ENCODE measurements at places on chromosomes 5 and 9.

GRCh38 chr9:38134611-38135237 lies 65.7 kb upstream of the SHB start:
- no peak for DNase-seq

DNA sequence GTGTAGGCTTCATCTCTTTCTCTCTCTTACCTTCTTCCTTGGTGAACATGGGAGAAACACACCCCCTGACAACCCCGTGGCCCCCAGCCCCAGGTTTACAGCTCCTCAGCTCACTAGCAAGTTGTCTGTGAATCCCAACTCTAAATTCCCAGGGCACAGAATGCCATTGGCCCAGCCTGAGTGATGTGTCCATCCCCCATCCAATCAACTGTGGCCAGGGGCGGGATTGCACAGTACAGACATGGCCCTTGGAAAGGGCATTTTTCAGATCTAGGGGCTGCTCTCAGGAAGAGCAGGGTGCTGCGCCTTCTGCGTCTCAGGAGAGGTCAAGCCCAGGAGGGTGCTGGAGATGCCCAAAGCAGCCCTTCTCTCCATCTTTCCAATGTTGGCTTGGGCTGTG lies 48.2 kb upstream of the ASS1 start:
- no peak for DNase-seq

DNA sequence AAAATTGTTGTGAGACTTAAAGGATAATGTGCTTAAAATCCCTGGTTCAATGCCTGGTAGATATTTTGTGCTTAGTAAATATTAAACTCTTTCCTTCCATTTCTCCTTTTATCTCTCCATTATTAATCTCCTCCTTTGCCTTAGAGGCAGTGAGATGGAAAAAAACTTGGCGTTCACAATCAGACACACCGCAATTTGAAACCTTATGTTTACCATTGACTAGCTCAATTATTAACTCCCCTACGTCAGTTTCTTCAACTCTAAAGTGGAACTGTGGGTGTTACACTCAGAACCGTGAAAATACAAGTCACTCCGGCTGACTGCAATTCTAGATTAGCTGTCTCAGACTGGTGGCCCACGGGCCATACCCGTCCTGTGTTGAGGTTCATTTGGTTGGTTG lies 327.2 kb downstream of the DEPDC1B start:
- no peak for DNase-seq

GRCh38 chr5:307306-307705 lies 14.2 kb upstream of the AHRR start:
- DNase-seq = no peak

GRCh38 chr9:89690334-89690912 lies 85.6 kb downstream of the GADD45G start:
- DNase-seq = no peak

DNA sequence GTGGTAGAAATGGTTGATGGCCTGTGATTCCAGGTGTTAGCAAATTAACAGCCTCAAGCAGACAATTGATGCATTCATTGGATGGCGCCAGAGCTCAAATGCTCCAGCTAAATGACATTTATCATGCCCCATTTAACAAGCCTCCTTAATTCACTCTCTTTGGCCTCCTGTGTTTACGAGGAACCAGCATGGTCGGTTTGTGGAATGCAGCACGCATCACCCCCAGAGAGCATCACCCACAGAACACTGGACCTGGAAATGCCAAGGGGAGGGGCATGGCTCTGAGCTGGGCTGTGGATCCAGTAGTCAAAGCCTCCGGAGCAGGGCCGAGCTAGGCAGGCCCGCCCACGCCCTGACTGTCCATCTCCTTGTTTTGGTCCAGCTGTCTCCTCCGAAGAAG lies 434.0 kb downstream of the GADD45G start:
- no peak for DNase-seq

DNA sequence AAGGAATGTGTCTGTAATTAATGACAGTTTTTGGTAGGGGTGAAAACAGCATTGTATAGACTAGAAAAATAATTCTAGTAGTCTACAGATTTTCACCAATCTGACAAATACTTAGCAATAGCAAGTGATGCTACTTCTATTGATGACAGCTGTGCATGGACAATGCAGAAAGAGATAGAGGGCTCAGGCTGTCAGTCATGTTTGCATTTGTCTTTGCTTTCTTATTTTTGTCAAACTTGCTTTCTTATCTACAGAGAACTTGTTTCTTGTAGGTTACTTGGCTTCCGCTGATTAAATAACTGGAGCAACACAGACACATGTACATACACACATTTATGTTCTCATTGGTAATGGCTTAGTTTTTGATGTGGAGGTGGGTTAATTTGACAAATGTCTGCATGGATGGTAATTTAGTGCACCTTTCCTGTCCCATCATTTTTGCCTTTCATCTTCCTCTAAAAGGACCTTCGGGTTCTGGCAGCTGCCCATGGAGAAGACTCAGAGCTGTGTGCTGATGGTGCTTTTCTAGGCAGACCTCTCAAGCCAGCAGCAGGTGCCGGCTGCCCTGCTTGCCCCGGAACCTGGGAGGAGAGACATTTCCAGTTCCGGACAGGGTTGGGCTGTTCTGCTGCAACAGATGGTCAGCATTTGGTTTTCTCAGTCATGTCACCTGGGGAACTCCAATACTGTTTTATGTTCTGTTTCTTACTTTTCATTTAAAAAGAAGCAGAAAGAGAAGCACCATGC lies 28.8 kb downstream of the CAMK4 start:
- DNase-seq = peak; percentile 7

DNA sequence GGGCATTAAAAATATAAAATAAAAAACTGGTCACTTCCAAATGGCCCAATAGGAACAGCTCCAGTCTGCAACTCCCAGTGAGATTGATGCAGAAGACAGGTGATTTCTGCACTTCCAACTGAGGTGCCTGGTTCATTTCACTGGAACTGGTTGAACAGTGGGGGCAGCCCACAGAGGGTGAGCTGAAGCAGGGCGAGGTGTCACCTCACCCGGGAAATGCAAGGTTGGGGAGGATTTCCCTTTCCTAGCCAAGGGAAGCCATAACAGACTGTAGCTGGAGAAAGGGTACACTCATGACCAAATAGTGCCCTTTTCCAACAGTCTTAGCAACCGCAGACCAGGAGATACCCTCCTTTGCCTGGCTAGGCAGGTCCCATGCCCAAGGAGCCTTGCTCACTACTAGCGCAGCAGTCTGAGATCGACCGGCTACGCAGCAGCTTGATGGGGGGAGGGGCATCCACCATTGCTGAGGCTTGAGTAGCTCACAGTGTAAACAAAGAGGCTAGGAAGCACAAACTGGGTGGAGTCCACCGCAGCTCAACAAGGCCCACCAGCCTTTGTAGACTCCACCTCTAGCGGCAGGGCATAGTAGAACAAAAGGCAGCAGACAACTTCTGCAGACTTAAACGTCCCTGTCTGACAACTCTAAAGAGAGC lies 12.7 kb downstream of the RLN1 start:
- peak; percentile 42 for DNase-seq

- peak; percentile 46 for DNase-seq
Measured at GRCh38 chr5:74396913-74397622, 243.5 kb downstream of the ENC1 start.

GRCh38 chr5:129118405-129118804 lies 23.9 kb downstream of the ISOC1 start:
- no peak for DNase-seq

- DNase-seq = no peak
Measured at GRCh38 chr9:129289883-129290282, 111.8 kb upstream of the IER5L start.

DNA sequence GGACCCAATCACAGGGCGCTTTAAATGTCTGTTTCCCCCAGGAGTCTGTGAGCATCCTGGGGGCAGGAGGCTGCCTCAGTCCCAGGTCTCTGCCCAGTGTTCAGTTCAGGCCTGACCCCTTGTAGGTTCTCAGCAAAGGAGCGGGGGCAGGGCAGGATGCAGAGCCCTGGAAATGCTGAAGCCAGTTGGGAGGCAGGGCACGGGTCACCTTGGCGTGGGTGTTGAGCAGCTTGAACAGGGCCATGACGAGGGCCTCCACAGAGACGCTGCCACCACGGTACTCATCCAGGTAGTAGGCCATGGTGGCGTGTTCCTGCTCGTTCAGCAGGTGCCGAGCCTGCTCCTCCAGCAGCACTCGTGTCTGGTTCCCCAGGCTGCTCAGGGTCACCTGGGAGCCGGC lies 36.3 kb upstream of the AKNA start:
- no peak for DNase-seq
